Activated CD8-positive, alpha-beta memory T cell treated with anti-CD3 and anti-CD28 coated beads for 4 hours (primary cell): ENCODE measurements at places on chromosomes 13 and 19.

GRCh38 chr13:35850569-35850968, 280.6 kb downstream of the DCLK1 start:
- no peak for DNase-seq

DNA sequence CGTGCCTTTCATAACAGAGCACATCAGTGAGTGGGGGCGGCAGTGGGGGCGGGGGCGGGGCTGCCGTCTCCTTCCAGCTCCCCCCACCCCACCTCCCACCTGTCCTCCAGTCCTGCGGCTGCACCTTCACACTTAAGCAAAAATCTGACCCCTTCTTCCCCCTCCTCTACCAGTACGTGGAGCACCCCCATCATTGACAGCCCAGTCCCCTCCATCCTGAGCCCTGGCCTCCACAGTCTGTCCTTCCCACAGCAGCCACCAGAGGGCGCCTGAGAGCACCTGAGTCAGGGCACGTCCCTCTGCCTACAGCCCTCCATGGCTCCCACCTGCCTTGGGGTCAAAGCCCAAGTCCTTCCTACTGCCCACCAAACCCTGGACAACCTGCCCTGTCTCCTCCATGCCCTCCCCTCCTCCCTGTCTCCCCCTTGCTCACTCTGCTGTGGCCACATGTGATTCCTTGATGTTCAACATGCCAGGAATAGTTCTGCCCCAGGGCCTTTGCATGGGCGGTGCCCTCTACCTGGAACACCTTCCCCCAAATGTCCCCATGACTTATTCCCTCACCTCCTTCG, 4.0 kb downstream of the EBI3 start:
- peak; percentile 36 for DNase-seq

GRCh38 chr13:30360586-30360985, 53.2 kb upstream of the KATNAL1 start:
- DNase-seq, result no peak

DNA sequence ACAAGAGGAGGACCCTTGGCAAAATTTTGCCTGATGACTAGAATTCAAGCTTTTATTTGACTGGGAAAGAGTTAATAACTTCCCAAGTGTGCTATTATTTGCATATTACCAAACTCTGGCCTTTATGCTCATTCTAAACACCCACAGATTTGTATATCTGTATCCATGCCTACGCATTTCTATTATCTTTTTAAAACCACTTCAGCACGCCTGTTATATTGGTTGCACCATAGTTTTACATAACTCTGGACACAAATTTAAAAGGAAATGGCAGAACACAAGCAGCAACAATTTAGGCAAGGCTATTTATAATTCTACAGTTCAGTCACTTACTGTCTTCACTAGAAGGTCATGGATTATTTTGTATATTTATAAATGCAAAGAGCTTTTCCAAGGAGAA, 3.7 kb upstream of the RASL11A start:
- no peak for DNase-seq

- DNase-seq, result no peak
Measured at GRCh38 chr19:18637673-18638630, 1.1 kb downstream of the KLHL26 start.

DNA sequence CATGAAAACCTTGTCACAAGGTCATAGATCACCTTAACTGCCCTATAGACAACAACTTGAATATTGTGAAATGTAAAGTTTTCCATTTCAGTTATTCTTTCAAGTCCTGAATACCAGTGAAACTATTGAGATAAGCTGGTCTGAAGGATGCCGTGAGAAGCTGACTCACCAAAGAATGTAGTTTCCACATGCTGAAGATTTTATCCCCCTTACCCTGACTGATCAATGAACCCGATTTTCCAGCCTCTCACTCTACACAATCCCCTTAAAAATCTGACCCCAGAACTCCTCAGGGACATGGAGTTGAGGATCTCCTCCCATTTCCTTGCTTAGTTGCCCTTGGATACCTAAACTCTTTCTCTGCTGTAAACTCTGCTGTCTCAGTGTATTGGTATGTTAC, 67.5 kb downstream of the POSTN start:
- no peak for DNase-seq

GRCh38 chr19:19061506-19061905, 2.3 kb upstream of the SLC25A42 start:
- DNase-seq, result no peak

- DNase-seq, result no peak
Measured at GRCh38 chr19:4559569-4559968, at the start of gene SEMA6B. TSS of gene SEMA6B (minus strand) at chr19:4559684. CDS start at chr19:4558457, 1,227 bp downstream.

DNA sequence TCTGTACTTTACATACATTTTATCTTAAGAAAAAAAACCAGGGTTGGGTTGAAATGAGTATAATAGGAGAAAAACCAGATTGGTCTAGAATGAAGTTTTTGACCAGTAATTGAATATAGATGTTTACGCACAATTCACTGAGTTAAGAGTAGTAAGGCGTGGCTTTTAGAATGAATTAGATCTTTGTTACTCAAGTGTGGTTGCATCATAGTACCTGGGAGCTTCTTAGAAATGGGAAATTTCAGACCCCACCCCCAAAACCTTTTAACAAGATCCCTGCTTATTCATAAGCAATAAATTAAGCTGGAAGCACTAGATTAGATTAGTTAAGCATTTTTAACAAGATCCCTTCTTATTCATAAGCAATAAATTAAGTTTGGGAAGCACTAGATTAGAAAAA, 28.7 kb upstream of the LMO7 start:
- no peak for DNase-seq

DNA sequence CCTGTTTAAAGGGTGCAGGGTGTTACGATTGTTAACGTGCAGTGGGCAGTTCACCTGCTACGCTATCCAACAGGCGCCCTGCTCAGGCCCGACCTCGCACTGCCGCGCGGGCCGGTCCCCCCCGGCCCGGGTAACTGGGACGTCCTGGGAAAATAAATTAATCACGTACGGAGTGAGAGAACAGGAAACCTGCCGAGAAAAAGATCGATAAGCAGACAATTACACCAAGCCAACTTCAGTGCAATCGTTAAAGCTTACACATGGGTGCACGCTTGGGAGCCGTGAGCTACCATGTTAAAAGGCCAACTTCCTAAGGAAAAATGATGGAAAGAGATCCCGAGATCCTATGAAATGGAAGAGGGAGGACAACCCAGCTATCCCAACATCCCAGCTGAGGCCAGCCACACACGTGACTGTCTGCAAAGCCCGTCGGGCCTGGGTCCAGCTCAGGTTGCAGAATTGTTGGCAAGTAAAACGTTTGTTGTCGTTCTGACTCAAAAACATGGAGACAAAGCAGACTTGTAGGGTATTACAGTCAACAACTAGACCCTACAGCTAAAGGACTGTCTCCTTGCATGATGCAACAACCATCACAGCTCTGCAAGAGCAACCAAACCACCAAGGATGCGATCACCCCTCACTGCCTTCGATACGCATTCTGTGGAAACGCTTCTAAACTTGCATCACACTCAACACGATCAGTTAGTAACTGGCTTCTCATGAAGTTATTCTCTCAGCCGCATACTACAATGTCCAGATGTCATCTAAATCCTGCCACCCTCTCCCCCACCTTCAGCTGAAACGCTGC, 741 bp upstream of the TUBGCP3 start:
- no peak for DNase-seq

- no peak for DNase-seq
Measured at GRCh38 chr19:52211203-52211602, 21.4 kb downstream of the PPP2R1A start.

DNA sequence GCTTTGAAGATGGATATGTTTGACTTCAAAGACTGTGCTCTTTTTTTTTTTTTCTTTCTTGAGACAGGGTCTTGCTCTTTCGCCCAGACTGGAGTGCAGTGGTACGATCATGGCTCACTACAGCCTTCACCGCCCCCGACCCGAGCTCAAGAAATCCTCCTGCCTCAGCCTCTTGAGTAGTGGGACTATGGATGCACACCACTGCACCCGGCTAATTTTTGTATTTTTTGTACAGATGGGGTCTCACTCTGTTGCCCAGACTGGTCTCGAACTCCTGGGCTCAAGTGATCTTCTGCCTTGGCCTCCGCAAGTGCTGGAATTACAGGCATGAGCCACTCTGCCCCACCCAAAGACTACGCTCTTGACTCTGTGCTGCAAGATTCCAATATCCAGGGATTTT, 50.4 kb downstream of the SPTBN4 start:
- no peak for DNase-seq

DNA sequence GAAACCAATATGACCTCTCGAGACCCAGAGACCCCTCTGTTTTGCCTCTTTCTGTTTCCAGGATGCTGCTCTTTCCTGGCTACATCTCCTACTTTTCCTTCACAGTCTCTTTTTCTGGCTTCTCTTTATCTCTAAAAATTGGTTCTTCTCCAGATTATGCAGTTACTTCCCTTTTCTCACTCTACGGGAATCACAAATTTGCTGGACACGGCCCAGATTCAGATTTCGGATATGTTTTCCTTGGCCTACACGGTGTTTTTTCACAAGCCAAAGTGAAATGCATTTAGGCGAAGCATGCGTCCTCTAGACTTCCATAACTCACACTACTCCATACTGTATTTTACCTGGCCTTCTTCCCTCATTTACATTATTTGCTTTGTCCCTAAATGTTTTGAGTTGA, 214.7 kb upstream of the MIR17HG start:
- no peak for DNase-seq

DNA sequence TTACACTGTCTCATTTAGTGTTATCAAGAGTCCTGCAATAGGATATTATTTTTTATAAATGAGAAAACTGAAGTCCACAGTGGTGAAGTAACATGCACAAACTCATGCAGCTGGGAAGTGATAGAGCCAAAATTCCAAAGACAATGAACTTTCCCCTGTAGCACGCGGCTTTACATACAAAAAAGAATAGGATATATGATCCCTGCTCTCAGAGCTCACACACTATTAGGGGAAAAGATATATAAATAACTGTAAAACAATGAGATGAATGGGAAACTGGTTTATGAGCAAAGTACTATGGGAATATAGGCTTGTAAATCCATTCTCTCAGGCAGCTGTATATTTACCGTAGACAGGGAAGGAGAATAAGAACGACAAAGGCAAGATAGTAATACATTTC, 39.7 kb downstream of the THSD1 start:
- no peak for DNase-seq

DNA sequence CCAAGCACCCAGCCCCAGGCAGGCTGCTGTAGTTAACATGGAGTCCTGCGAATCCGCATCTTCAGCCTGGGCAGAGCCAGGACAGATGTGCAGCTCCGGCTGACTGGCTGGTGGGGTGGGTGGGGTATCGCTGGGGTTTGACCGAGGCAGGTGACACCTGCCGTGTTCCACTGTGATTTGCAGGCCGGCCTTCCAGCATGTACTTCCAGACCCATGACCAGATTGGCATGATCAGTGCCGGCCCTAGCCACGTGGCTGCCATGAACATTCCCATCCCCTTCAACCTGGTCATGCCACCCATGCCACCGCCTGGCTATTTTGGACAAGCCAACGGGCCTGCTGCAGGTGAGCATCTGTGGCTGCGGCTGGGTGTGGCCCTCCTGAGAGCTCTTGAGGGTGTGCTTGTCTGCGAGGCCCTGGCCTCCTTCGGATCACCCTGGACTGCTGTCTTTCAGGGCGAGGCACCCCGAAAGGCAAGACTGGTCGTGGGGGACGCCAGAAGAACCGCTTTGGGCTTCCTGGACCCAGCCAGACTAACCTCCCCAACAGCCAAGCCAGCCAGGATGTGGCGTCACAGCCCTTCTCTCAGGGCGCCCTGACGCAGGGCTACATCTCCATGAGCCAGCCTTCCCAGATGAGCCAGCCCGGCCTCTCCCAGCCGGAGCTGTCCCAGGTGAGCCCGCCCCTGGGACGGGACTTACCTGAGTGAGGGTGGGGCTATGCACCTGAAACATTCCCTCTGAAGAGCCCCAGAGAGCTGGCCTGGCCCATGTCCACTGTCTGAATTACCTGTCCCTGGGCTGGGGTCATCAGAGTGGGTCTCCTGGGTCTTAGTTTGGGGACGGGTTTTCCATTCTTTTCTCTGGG, 30.6 kb downstream of the CERS1 start:
- DNase-seq, result no peak

DNA sequence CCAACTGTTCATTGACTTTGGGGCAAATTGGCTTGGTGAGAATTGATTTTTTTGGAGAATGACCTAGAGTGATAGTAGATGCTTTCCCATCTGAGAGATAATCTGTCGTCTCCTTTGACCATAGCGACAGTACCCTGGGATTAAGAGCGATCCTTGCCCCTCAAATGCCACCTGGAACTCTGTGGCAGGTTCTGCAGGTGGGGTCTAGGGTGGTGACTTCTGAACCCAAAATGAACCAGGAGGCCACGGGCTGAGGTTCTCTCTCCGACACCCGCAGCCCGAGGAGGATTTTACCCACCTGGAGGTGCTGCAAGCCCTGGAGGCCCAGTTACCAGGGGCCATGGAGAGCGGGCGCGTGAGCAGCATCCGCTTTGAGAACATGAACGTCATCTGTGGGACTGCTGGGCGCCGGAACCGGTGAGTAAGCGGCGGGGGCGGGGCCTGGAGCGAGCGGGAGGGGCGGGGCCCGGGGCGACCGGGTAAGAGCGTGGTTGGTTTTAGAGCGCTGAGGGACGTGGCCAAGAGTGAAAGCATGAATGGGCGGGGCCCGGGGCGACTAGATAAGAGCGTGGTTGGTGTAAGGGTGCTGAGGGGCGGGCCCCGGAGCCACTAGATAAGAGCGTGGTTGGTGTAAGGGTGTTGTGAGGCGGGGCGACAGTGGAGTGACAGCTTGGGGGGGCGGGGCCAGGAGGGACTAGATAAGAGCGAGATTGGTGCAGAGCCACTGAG, 8.6 kb downstream of the C19orf81 start:
- peak; percentile 68 for DNase-seq

- DNase-seq, result no peak
Measured at GRCh38 chr19:41136636-41137455, 22.6 kb downstream of the CYP2F1 start.

DNA sequence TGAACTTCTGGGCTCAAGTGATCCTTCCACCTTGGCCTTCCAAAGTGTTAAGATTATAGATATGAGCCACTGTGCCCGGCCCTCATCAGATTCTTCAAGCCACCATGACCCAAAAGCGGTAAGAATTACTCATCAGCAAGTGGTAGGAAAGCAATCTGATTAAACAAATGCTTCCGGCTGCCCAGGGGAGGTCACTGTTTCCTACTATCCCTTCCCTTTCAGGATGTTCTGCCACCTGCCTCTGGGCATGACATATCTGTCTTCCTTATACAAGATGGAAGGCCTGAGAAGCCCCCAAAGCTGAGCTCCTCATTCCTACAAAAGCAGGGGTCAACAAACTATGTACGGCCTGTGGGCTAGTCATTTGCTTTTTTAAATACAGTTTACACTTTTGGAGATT, 7.0 kb downstream of the ABHD8 start:
- DNase-seq, result no peak

DNA sequence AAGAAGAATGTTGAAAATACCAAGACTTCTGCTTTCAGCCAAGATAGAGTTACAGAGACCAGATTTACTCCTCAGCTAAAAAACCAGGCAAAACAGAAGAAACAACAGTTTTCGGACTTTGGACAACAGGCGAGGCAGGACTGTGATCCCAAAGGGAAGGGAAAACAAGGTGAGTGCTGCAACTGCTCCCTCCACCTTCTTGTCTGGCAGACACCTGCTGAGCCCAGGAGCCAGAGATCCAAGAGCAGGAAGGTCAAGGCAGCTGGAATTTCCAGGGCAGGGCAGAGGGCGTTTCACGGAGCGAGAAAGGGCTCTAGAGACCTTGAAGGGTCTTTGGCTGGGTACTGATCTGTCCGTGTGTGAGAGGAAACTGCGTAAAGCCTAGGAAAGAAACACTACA, 32.9 kb upstream of the SLC7A9 start:
- DNase-seq, result no peak

GRCh38 chr19:751501-752341, 809 bp downstream of the MISP start:
- no peak for DNase-seq
